Stromal cell of bone marrow (primary cell): ENCODE measurements at places on chromosomes 1 and 21.

DNA sequence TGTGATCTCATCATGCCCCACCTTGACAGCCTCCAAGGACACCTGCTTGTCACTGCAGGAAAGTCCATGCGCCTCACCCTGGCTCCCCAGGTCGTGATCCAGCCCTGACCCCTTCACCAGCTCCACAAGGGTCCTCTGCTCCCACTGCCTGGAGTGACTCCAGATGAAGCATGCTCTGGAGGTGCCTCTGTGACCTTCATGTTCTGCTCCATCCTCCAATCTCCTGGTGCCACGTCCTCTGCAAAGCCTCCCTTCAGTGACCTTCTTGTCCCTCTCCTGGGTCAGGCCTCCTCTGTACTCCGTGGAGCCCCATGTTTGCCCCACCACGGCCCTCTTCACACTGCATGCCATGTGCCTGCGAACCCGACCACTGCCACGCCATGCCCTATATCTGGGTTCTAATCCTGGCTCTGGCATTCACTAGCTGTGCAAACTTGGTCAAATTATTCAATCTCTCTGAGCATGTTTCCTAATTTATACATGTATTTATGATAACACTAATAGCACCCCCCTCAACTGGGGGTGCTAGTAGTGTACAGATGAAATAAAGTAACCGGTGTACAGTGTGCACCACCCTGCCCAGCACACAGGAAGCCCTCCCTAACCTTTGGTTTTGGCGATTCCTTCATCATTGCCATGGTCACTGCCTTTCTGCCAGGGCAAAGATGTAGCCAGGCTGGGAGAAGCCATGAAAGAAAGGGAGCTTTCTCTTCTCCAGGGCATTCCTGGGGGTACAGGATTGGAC lies 77.4 kb downstream of the STUM start:
- DNase-seq: no peak

DNA sequence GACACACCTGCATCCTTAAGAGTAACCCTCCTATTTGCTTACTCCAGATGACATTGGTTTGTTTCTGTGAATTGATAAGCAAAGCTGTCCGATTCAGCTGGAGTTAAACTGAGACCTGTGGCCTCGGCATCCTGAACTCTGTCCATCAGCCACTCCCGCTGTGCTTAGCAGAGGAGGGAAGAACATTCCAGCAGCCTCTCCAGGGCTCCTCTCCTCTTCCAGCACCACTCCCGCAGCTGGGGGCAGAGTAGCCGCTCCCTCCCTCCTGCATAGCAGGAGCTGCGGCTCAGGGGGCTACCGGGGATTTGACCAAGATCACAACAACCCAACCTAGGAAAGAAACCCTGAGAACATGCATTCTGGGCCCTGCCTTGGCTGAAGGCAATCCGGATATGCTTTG lies 8.8 kb downstream of the LRRC38 start:
- no peak for DNase-seq

- DNase-seq: no peak
Measured at GRCh38 chr1:55579332-55580001, 364.3 kb upstream of the USP24 start.

DNA sequence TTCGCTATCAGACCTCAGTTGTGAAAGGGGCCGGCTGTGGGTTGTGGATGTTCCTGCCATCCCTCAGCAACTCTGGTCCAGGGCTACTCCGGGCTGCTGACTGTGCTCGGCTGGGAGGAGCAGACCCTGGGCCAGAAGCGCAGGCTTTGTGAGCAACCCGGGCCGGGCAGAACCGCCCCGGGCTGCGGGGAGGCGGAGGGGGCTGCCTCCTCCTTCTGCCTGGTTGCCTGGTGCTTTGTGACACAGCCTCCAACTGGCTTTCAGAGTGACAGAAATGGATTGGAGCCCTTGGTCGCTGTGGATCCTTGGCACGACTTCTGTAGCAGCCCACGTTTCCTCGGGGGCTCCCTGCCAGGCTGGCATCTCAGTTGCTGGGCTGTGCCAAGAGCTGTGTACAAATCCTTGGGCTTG lies 10.0 kb downstream of the DRAXIN start:
- DNase-seq: no peak

GRCh38 chr21:31730712-31731055 lies 1.2 kb downstream of the SCAF4 start:
- no peak for DNase-seq

- no peak for DNase-seq
Measured at GRCh38 chr21:18373606-18374005, 30.0 kb downstream of the TMPRSS15 start.

DNA sequence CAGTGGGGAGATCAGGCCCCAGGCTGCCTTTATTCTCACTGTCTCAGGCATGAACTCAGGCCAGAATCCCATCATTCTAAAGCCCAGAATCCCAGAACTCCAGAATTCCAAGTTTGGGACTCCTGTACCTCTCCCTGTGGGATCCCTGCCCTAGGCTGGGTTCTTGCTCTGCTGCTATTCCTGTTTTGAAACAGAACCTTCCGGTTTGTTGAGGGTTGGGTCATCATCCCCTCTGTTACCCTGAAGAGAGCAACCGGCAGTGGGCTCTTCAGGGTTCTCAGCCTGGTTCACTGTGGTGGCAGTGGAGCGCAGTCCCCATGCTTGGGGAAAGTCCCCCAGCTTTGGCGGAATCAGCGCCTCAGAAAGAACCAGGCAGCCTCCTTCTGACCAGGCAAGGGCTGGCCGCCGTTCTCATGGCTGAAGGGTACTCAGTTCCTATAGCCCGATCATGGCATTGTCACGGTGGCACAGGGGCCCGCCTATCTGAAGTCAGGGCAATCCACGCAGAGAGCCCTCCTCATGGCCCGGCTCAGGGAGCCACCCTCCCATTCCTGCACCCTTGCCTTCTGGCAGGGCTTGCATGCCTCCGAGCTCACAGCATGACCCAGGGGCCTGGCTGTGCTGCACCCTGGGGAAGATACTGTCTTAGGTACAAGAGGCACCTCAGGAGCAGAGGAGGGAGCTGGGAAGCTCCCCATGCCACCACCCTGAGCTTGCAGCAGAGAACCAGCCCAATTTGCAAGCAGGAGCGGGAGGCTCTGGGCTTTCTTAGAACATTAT lies 335.6 kb upstream of the VAMP3 start:
- no peak for DNase-seq

- no peak for DNase-seq
Measured at GRCh38 chr1:19728413-19729145, 63.9 kb downstream of the HTR6 start.

DNA sequence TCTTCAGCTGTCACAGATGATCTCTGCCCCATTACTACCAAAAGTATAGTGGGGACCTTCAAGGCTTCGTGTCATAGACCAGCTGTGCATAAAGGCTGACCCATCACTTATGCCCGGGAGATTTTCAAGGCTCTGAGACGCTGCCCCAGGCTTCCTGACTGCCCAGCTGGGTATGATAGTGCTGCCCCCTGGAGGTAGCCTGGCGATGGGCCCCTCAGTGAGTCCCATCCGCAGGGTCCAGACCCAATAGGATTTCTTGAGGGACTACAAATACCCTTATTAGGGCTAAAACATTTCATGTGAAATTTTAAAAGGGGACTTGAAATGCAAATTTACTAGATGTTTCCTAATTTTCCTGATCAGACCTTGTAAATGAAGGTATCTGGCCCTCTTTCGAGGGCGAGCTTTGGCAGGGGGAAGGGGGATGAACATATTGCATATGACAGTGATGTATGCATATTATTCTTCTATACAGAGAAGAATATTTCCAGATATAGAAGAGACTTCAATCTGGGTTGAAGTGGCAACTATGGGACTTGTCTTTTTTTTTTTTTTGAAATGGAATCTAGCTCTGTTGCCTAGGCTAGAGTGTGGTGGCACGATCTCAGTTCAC lies 11.7 kb upstream of the FCMR start:
- DNase-seq: no peak

DNA sequence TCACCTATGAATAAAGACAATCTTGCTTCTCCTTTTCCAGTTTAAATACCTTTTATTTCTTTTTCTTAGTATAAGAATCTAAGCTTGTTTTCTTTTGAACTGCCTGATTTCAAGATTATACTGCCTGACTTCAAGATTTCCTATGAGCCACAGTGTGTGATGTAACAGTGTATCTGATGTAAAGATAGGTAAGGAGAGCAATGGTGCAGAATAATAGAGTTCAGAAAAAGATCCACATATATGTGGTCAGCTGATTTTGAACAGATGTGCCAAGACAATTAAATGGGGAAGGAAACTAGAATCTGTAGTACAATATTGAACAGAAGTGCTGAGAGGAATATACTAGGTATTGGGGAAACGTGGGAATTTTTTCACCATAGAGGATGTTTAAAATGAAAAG lies 21.0 kb downstream of the EXO1 start:
- DNase-seq: no peak

- no peak for DNase-seq
Measured at GRCh38 chr1:26597629-26598039, 68.1 kb downstream of the RPS6KA1 start.

DNA sequence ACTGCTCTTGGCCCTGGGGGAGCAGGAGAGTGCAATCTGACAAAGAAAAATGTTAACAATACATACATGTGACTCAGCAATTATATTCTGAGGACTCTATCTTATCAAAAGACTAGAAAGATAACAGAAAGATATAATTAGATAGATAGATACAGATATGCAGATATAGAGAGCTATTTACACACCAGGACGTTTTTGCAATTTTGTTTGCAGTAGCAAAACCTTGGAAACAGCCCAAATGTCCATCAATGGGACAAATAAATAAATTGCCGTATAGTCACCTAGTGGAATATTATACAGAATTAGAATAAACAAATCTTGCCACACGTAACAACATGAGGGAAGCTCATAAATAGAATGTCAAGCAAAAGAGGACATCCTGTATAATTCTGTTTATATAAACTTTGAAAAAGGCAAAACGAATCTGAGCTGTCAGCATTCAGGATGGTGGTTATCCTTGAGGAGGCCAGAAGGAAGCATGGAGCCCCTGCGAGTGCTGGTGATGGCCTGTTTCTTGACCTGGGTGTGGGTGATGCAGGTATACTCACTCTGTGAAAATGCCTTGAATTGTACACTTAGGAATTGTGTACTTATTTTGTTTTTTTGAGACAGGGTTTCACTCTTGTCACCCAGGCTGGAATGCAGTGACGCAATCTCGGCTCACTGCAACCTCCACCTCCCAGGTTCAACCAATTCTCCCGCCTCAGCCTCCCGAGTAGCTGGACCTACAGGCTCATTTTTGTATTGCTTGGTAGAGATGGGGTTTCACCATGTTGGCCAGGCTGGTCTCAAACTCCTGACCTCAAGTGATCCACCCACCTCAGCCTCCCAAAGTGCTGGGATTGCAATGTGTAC lies 12.8 kb upstream of the TRIM63 start:
- DNase-seq: no peak

GRCh38 chr1:6033986-6034749 lies 11.5 kb upstream of the KCNAB2 start:
- DNase-seq: no peak

DNA sequence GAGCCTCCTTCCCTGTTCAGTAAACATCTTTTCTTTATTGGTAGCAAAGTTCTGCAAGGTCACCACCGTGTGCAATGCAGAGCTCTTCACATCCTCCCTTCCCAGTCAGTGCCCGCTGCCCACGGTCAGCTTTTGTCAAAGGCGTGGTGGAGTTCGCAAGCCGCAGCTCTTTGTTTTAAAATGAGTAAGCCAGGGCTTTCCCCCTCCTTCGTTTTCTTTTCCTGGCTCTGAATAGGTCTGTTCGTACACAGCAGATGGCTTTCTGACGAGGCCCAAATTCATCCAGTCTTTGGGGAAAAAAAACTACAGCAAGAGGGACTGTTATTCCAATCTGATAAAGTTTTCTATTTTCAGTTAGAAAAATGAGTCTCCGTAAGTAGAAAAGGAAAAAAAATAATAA lies 153.2 kb downstream of the LRIG2 start:
- peak; percentile 14 for DNase-seq

DNA sequence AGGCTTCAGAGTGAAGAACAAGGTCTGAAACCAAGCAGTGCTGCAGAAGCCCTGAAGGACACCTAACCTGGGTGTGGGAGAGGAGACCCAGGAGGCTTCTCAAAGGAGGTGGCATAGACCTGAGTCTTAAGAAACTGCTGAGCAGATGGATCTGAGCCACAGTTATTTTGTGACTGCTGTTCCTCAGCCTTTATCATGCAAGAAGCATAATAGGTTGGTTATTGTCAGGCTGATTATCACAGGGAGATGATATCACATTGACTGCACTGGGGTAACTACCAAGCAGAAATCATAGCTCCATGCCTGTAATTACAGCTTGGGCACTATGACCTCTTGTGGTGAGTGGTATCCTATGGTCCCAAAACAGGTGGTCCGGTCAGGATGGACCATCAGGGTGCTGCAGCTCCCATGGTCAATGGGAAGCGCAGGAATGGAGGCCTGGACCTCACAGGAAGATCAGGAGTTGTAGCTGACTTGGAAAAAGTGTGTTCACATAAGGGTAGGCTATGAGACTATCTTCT lies 11.5 kb upstream of the ATP2B4 start:
- DNase-seq: no peak

DNA sequence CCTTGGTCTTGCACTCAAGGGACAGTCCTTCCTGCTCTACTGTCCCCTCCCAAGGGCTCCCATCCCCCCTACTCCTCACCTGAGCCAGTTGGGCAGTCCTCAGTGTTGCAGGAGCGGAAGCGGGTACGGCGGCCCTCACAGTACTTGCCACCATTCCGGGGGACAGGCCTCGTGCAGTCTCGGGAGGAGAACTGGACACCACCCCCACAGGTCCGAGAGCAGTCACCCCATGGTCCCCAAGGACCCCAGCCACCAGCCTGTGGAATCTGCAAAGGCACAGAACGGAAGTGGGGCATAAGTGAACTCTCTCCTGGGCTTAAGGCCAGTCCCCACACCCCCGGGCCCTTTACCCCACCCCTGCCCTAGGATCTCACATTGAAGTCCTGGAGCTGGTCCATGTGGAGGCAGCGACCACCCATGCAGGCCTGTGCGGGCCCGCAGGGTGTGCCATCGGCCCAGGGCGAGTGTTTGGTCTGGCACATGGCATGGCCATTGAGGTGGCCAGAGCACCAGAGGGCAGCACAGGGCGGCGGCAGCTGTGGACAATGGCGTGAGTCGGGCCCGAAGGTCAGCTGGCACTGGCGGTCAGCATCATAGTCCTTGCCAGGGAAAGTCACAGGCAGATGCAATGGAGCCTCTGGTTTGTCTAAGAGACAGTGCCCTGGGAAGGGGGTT lies 5.2 kb downstream of the ADAMTS4 start:
- no peak for DNase-seq

DNA sequence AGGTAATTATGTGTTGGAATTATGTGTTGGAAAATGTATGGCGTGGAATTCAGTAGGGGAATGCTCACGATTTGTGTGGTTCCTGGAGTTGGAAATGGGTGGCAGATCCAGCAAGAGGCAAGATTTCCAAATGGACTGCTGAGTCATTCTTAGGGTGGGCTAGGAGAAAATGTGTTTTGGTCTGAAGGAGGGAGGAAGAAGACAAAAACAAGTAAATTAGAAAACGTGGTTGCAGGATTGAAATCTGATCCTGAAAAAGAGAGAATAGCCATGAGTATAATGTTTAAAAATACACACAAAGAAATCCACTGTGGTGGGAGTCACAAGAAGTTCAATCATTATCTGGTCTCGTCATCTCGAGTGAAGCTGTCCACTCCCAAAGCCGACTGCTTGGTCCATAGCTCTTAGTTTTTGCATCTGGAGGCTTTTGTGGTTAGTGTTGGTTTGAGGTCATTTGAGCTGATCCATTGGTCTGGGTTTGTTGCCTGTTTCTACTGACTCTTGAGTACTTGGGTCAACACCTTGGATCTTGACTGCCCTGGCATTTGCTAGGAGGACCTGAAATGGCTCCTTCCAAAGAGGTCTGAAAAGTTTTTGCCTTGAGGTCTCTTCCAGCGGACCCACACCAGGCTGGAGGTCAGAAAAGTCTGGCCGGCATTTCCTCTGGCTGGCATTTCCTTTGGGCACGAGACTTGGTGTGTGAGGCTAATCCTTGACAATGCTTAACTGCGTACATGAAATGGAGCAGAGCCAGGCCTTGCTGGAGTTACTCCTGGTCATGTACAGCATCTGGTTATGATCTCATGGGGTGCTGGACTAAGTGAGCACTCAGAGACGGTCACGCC lies 9.2 kb downstream of the MX2 start:
- no peak for DNase-seq
